ENCODE measurements at places on chromosomes 11 and 22. TPM values are rescaled to one million over a fixed set of nuclear protein-coding genes. Genes with fewer than 3 reads are reported as not detected.

The CCDC15 gene
- 2.8 TPM for total RNA-seq

The NUCB2 gene
- total RNA-seq, result 11.5 TPM

The TYR gene
- not detected for total RNA-seq

The MMP27 gene
- not detected for total RNA-seq

The MOV10L1 gene
- total RNA-seq, result 0.34 TPM

The MS4A15 gene
- not detected for total RNA-seq

The NEFH gene
- 27.1 TPM for total RNA-seq

- DNase-seq, result no peak
- peaks cover 23% of the 10 kb centered on the region for H3K4me1 ChIP-seq
- peak overlapping the region; percentile 71 for H3K27ac ChIP-seq
- H3K4me3 ChIP-seq, result peak overlapping the region; percentile 39
- peaks cover 6% of the 10 kb centered on the region for H3K27me3 ChIP-seq
These were observed 19.4 kb downstream of the NFAM1 start for GRCh38 chr22:42412744-42413333.

- peaks cover 11% of the 10 kb centered on the region for H3K27me3 ChIP-seq
- peaks cover 13% of the 10 kb centered on the region for H3K36me3 ChIP-seq
- DNase-seq, result no peak
- H3K4me1 ChIP-seq, result no peaks in the 10 kb centered on the region
These were observed 86.2 kb upstream of the ASPHD2 start for GRCh38 chr22:26342745-26343410.

GRCh38 chr11:65796726-65797601, 10.1 kb downstream of the OVOL1 start:
- H3K4me3 ChIP-seq, result no peak overlapping the region
- peaks cover 7% of the 10 kb centered on the region for H3K27me3 ChIP-seq
- H3K4me1 ChIP-seq, result no peaks in the 10 kb centered on the region
- no peak for DNase-seq
- H3K36me3 ChIP-seq, result no peaks in the 10 kb centered on the region

- peak overlapping the region; percentile 81 for H3K4me3 ChIP-seq
- peak overlapping the region; percentile 93 for H3K27ac ChIP-seq
- no peaks in the 10 kb centered on the region for H3K36me3 ChIP-seq
- no peak for DNase-seq
These were observed 2.5 kb downstream of the CHST1 start for GRCh38 chr11:45662665-45663485.

DNA sequence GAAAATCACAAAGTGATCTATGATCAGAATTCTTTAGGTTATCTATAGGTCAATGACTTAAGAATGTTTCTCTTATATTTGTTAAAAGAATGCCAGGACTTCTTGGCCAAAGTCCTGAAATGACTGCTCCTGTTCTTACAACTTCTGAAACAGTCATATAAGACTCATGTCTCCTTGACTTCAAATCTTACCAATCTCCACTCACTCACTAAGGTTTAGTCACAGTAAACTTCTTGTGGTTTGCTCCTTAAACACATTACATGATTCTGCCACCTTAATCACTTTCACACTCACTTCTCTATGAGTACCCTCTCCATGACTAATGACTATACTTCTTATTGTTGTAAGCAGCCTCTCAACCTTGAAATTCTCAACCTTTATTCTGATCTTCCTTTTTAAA, 648.7 kb upstream of the CCDC179 start:
- no peaks in the 10 kb centered on the region for H3K4me1 ChIP-seq
- DNase-seq, result no peak
- no peaks in the 10 kb centered on the region for H3K27me3 ChIP-seq
- H3K4me3 ChIP-seq, result no peak overlapping the region
- no peaks in the 10 kb centered on the region for H3K36me3 ChIP-seq
- H3K27ac ChIP-seq, result no peak overlapping the region

- H3K4me1 ChIP-seq, result no peaks in the 10 kb centered on the region
- no peaks in the 10 kb centered on the region for H3K27me3 ChIP-seq
- DNase-seq, result no peak
- H3K27ac ChIP-seq, result no peak overlapping the region
- H3K4me3 ChIP-seq, result no peak overlapping the region
- H3K36me3 ChIP-seq, result no peaks in the 10 kb centered on the region
These were observed 25.3 kb upstream of the PATE1 start for GRCh38 chr11:125720781-125721180.

GRCh38 chr22:24429411-24430365, 2.3 kb downstream of the ADORA2A start:
- peak overlapping the region; percentile 30 for H3K4me3 ChIP-seq
- peaks cover 7% of the 10 kb centered on the region for H3K36me3 ChIP-seq
- peaks cover 24% of the 10 kb centered on the region for H3K4me1 ChIP-seq
- H3K27me3 ChIP-seq, result peaks cover 25% of the 10 kb centered on the region

DNA sequence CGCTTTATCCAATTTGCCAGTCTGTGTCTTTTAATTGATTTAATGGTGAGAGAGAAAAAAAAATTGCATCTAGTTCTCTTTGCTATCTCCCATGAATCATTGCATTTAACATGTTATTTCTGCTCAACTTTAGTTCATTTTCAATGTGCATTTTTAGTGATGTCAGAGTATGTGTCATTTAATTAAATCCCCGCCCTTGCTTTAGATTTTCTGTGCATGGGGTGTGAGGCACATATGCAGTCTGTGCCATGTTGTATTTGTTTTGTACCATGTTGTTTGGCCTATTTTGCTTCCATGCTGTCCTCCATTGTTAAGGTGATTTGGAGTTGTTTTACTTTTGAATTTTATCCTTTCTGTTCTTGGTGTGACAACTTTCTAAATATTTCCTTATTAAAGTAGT, 8.3 kb upstream of the NCR3LG1 start:
- H3K36me3 ChIP-seq, result peaks cover 3% of the 10 kb centered on the region
- no peaks in the 10 kb centered on the region for H3K4me1 ChIP-seq
- no peak for DNase-seq
- no peak overlapping the region for H3K4me3 ChIP-seq
- no peaks in the 10 kb centered on the region for H3K27me3 ChIP-seq

DNA sequence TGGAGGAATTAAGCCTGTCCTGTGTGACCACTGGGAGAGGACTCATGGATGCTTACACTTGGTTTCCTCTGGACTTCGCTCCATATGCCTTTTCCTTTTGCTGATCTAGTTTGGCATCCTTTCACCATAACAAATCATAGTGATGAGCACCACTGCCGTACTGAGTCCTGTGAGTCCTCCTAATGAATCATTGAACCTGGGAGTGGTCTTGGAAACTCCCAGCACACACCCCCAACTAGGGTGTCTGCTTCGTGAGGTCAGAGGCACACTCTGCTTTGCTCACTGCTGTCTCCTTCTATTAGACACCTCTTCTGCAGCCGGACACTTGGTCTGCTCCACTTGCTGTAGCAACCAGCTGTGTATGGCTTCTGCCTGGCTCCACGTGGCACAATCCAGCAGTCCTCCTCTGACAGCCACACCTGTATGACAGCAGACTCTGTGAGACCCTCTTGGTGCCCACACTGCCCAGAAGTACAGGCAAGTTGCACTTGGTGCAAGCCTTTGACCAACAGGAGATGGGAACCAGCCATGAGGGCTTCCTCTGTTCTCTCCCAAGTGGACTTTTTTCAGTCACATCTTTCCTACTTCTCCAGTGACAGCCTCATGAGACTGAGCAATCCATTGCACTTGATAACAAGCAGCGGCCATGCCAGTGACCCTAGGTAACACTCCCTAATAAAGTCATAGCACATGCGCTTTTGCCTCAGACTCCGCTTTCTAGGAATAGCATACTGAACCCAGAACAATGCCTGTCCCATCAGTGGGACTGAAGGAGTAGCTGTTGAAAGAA, 65.0 kb upstream of the HMGXB4 start:
- DNase-seq, result no peak
- peaks cover 2% of the 10 kb centered on the region for H3K27me3 ChIP-seq
- no peak overlapping the region for H3K27ac ChIP-seq
- H3K4me3 ChIP-seq, result no peak overlapping the region
- H3K36me3 ChIP-seq, result peaks cover 21% of the 10 kb centered on the region
- H3K4me1 ChIP-seq, result no peaks in the 10 kb centered on the region

Data from glutamatergic neuron (in vitro differentiated cells).